T-helper 9 cell (primary cell): ENCODE measurements at places on chromosomes 1 and 21.

DNA sequence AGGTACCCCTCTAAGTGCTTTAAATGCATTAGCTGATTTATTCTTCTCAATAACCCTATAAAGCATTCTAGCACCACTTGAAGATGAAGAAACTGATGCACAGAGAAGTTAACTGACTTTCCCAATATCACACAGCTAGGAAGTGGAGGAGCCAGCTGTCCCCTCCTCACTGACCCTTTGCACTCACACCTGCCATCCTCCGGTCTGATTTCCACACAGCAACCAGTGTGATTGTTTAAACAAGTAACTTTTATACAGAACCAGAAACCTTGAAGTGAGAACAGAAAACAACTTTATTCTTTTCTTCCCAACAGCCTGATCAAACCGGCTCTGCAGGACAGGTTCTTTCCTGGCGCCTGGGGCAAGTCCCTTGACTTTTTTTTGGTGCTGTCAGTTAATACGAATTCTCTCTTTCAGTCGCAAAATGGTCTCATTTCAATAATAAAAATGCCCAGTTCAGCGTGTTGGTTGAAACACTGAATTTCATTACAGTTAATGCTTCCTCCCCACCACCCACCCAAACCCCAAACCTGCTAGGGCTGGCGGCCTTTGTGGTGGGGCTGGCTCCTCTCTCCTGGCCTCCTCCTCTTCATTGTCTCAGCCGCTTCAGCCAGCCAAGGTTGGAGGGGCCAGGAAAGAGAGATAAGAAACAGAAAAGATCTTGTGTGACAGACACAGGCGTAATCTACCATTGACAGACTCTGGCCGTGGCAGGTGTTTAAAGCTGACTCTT is 26.4 kb upstream of the EEIG2 start:
- DNase-seq: no peak

GRCh38 chr1:187051618-187052232 is 223.0 kb downstream of the PLA2G4A start:
- DNase-seq: no peak

DNA sequence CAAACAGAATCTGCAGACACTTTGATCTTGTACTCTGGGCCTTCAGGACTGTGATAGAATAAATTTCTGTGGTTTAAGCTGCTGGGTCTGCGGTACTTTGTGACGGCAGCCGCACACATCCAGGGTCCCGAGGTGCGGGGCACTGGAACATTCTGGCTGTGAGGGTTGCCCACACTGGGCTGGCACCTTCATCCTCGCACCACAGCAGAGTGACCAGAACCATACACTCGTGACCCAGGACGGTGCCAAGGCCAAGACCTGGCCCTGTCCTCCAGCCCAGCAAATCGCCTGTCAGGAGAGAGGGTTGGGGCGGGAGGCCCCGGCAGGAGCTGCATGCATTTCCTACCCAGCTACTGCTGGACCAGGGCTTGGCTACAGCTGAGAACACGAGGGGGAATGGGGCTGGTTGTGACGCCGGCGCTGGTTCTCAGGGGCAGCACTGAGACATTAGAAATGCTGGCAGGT is 2.6 kb upstream of the FTCD start:
- no peak for DNase-seq

- no peak for DNase-seq
These were observed 51.5 kb upstream of the PTCH2 start for GRCh38 chr1:44894591-44894990.

DNA sequence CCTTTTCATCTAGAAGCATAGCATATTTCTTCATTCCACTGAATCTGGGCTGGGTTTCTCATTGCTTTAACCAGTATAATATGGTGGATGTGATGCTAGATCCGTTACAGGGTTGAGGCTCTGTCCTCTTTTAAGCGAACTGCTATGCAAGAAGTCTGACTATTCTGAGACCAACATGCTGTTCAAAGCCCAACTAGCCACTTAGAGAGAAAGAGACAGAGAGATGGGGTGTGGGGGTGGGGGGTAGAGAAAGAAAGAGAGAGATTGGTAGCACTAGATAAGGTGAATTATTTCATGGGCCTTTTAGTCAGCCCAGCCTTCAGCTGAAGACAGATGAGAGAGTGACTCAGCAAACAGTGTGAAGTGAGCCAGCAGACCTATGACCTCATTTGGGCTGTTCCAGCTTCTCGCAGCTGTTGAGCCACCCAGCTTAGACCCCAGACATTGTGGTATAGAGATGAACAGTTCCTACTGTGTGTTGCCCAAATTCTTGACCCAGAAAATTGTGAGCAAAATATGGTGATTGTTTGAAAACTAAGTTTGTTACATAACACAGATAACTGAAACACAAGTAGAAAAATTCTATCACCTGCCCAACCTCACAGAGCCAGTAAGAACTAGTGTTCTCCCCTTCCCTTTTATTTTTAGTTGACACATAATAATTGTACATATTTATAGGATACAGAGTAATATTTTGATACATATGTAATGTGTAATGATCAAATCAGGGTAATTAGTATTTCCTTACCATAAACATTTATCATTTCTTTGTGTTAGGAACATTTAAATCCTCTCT is 40.7 kb upstream of the PRKACB start:
- no peak for DNase-seq

DNA sequence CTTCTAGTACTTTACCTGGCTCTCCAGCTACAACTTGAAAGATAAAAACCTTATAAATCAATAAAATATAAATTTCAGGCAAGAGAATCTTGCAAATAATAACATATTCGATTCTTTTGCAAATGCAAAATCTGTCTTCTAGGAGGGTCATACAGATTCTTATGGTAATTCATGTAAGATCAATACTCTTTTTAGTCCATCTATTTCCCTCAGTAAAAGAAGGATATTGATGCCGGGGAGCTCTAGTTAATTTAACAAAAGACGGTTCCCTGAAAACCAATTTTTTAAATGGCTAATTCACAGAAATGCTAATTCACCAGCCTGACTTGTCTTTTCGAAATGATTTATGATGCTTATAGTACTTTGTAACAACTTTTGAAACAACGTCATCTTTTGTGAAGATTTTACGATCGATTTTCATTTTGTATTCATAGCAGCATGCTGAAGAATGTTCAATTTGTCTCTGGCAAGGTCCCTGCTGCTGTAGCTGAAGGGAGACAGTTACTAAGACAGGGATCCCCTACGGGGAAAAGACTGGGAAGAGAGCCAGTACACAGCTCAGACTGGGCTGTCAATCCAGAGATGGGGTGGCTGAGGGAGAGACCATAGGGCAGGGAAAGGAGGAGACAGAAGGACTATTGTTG is 90.6 kb upstream of the SPAG17 start:
- no peak for DNase-seq

DNA sequence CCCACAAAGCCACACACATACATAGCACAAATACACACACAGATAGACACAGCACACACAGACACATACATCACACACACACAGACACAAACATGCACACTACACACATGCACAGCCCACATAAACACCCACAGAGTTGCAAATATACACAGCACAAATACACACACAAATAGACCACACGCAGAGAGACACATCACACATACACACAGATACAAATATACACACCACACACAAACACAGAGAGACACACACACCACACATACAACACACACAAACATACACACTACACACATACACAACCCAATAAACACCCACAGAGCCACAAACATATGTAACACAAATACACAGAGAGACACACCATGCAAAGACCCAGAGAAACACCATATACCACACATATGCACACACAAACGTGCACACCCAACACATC is 154.9 kb downstream of the GLUL start:
- no peak for DNase-seq

DNA sequence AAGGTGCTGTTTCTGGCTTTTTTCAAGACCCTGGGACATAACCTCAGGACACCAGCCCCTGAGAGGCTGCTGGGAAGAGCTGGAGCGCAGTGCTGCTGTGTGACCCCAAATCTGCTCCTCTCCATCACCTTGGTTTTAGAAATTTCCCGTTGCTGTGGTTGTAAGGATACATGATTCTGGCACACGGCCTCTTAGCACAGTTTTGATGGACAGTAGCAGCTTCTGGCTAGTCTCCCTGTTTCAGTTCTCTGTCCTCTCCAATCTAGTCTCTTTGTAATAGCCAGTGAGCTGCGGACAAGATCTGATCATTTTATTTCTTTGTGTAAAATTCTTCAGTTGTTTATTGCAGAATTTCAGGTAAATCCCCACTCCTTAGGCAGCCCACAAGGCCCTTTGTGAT is 3.1 kb downstream of the CLIC6 start:
- DNase-seq: no peak

DNA sequence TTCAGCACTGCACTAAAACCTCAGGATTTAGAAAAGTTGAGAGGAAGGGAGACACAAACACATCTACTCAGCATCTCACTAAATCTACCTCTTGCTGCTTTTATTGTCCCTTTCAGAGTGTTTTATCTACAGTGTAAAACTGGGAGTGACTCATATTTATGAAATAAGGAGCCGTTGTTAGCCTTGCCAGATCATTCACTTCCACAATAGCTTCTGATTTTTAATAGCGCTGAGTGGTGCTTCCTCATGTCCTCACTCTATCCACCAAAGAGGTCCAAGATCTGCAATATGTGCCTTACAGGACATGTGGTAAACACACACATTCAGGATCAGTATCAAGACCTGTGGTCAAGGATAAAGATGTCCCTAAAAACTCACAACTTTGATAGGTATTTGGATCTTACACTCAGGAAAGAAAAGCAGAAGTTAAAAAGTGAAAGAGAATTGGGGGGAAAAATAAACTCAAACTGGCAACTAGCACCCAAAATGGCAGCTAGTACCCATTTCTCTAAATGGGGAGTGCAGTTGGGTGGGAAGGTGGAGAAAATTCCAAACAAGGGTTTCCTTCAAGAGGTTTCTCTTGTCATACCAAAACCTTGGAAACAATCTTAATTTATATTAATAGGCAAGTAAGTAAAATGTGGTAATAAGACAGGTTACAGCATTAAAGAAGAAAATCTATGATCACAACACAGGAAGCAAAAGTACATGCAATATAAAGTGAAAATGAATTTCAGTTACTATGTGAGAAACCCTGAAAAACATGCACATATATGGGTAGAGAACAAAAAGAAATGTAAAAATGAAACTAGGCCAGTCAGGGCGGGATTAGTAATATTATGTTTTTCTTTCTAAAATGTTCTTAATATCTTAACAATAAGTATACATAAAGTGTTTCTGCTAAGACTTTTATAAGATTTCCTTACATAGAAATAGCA is 15.9 kb downstream of the DUSP10 start:
- DNase-seq: no peak

- no peak for DNase-seq
These were observed 199.7 kb downstream of the TBX15 start for GRCh38 chr1:118788463-118788862.
